ENCODE measurements at places on chromosomes 7 and 10.

GRCh38 chr7:54833001-54833467 lies 74.0 kb upstream of the SEC61G start:
- DNase-seq, result peak; percentile 18

DNA sequence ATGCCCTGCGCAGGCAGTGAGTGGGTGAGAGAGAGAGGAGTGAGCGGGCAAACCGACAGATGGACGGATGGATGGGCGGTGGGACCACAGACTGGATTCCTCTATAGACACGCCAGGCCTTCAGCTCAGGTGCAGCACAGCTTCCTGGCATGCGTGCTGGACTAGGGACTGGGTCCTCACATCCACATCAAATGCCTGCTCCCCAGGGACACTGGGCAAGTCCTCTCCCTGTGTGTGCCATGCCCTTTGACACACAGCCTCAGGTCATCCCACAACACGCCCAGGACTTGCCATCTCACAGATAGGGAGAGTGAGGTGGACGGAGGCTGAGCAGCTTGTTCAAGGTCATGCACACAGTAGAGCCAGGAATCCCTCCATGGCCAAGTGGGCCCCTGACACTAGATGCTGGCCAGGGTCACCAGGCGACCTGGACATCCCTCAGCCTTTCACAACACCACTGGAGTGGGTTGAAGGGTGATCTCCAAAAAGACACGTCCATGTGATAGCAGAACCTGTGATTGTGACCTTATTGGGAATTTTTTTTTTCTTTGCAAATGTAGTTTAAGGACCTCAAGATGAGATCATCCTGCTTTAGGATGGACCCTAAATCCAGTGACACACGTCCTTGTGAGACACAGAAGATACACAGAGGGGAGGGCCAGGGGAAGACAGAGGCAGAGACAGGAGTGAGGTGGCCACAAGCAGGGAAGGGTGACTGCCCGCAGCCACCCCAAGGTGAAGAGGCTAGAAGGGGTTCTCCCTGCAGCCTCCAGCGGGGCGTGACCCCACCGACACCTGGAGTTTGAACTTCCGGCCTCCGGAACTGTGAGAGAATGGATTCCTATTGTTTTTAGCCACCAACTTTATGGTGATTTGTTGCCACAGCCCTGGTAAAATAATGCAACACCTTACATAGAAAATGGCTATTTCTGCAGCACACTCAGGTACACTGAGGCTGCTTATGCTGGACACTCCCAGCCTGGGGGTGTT lies 155.0 kb upstream of the CHST15 start:
- DNase-seq, result no peak

- DNase-seq, result no peak
These were observed 15.1 kb upstream of the ZNF273 start for GRCh38 chr7:64887756-64888508.

DNA sequence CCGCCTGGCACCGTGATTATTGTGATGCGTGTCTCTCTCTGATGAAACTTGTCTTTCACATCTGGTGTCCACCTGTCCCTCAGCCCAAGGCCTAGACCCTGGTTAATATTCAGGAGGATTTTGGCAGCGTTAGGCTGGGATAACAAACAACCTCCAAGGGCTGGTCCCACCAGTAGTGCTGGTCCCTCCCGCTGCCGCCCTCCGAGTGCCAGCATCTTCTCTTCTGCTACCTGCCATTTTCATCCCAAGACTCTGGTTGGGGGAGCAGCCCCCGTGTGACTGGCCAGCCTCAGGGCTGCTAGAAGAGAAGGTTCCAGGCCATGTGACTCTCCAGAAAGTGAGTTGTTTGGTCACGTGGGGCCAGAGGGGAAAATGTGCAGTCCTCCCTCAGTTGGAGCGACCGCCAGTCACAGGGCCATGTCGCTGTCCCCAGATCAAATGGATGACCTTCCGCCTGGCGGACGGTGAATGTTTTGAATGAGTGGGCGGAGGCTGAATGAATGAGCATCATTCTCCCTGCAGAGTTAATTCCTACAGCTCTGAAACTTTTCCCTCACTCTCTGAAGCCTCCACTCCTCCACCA lies 479.9 kb upstream of the FOXK1 start:
- DNase-seq, result no peak

GRCh38 chr7:122038134-122038533 lies 105.9 kb downstream of the AASS start:
- DNase-seq, result no peak

- no peak for DNase-seq
These were observed 2.3 kb upstream of the CYTH3 start for GRCh38 chr7:6274743-6275142.

GRCh38 chr7:19392246-19392645 lies 247.0 kb upstream of the FERD3L start:
- peak; percentile 90 for DNase-seq
